ENCODE measurements at places on chromosomes 11 and 22.

GRCh38 chr11:102620818-102621561 is 4.1 kb downstream of the MMP20 start:
- DNase-seq, result no peak

DNA sequence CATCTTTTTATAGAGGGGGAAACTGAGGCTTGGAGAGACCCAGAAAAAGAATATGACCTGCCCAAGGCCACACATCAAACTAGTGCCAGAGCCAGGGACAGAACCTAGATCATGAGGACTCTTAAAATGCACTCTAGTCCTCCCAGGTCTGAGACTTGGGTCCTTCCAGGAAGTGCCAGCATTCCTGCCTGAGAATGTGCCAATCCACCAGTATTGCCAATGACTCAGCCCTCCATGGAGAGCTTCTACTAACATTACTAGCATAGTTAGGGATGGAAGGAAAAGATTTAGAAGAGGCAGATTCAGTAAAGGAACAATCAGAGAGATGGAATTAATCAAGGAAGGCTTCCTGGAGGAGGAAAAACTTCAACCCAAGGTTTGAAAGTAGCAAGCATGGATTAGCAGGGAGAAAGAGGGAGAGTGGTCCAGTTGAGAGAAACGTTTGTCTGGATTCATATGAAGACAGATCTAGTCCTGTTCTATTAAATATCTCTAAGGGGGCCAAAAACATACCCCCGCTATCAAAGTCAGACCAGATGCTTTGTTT is 20.1 kb upstream of the SMIM35 start:
- no peak for DNase-seq

DNA sequence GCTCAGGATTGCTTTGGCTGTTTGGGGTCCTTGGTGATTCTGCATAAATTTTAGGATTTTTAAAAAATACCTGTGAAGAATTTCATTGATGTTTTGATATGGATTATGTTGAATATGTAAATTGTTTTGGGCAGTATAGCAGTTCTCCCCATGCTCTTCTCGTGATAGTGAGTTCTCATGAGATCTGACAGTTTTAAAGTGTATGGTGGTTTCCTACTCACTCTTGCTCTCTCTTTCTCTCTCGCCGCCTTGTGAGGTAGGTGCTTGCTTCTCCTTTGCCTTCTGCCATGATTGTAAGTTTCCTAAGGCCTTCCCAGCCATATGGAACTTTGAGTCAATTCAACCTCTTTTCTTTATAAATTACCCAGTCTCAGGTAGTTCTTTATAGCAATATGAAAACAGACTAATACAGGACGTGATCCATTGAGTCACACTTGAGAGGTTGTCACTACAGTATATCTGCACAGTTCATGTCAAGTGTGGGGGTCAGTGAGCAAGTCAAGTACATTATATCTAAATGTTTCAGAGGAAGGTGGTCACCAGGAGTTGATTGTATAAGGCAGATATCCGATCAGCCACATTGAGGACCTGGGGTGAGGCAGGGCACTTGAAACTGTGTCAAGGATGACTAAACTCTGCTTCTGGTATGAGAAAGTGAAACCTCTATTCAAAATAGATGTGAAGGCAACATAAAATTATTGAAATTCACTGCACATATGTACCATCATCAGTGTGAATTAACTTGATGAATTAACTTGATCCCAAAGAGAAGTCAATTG is 70.7 kb upstream of the CCDC179 start:
- DNase-seq, result no peak

DNA sequence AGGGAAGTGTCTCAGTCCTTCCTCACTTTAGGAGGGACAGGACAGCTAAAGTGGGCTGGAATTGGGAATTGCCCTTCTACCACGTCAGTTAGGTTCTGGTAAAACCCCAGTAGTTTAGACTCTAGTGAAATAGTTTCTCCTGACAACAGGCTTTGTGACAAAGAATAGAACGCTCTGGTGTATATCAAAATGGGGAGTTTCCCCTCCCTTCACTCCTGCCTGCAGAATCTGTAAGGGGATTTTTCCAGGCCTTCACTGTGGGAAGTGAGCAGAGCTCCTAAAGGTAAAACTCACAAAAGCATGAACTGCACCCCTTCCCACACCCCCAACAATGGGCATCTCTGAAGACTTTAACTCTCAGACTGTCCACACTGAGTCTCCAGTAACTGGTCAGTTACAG is 460.9 kb upstream of the LRRC4C start:
- no peak for DNase-seq

DNA sequence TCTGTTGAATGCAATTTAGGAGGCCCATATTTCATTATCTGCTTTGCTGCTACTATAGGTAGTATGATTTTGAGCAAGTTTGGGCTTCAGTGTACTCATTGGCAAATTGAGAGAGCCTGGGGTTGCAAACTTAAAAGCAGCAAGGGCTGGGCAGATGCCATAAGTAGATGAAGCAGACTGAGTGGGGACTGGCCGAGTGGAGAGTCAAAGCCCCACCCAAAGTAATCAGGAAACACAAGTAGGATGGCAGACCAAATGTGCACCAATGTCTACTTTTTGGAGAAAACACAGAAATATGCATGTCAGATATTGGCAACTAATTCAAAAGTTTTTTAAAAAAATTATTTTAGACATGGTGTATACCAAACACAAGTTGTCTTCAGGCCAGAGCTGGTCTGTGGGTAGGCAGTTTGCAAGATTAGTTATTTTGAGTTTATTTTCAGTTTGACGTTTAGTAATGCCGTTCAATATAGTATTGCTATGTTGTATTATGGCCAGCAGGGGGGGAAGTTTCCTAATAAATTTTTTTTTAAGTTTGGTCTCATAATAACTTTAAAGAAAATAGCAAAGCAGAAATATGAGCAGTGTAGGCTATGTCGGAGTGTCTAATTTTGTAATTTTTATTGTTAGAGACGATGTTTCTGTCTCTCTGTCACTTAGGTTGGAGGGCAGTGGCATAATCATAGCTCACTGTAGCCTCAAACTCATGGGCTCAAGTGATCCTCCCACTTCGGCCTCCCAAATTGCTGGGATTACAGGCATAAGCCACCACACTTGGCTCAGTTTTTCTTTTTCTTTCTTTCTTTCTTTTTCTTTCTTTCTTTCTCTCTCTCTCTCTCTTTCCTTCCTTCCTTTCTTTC is 105.1 kb downstream of the HIPK3 start:
- DNase-seq, result no peak

DNA sequence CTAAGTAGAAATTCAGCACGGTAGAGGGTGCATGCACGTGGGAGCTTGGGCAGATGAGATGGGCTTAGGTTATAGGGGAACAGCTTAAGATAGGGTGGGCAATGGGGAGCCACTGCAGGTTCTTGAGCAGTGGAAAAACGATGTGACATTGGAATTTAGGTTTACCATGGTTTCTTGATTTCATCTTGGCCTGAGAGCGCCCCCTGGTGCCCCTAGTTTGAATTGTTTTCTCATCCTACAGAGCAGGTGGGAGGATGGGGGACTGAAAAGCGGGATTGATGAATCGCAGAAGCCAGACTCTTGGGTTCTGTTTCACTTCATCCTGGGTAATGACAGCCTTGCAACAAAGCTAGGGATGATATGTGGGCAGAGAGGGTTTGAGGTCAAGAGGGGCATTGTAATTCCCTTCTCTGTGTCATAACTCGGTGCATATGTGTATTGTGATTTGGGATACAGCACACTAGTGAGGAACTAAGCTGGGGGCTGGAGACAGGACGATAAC is 6.7 kb upstream of the MCAM start:
- peak; percentile 69 for DNase-seq

- DNase-seq, result no peak
Observed at GRCh38 chr11:12377106-12377823, at the start of gene PARVA. PARVA (plus strand) TSS chr11:12377571; CDS start chr11:12377648, 77 bp downstream.

- DNase-seq, result no peak
Observed at GRCh38 chr11:125233116-125233515, 68.6 kb downstream of the PKNOX2 start.

DNA sequence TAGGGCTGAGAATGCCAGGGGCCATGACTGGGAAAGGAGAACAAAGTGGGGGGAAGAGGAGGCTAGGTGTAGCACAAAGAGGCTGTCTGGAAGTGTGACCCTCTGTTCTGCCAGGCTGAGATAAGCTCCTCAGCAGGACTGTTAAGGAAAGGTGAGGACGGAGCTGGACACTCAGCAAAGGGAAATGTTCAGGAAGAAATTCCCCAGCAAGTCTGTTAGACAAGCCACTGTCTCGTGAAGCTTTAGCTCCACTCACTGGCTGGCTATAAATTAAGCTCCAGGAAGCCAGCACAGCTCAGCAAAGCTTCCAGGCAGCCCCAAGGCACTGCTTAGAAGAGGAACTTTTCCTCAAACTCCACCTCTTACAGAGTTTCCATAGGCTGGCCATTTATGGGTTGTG is 181.2 kb upstream of the API5 start:
- no peak for DNase-seq

GRCh38 chr11:64518928-64519327 is 72.1 kb upstream of the SLC22A12 start:
- no peak for DNase-seq

- DNase-seq, result no peak
Observed at GRCh38 chr22:24938741-24939341, 7.7 kb downstream of the LHFPL7 start.

DNA sequence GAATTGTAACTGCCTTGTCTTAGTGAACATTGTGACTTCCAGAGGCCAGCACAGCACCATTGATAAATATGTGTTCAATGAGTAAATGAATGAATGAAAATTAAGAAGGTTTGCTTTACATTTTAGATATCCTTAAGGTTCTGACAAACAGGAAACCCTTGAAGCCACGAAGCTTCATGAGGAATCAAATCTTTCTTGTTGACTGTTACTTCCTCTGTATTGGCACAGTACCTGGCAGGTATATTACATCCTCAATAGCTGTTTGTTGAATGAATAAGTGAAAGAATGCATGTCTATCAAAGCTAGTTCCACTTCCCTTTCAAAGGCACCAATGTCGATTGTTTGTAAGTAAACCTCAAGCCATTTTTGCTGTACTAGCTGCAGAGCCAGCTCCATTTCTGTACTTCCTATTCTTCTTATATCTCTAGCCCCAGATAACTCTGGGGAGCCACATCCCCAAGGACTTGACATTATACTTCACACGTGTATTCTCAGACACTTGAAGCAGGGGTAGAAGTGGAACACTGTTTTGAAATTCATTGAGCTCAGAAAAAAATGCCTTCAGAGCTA is 140.3 kb upstream of the RAG2 start:
- DNase-seq, result no peak

DNA sequence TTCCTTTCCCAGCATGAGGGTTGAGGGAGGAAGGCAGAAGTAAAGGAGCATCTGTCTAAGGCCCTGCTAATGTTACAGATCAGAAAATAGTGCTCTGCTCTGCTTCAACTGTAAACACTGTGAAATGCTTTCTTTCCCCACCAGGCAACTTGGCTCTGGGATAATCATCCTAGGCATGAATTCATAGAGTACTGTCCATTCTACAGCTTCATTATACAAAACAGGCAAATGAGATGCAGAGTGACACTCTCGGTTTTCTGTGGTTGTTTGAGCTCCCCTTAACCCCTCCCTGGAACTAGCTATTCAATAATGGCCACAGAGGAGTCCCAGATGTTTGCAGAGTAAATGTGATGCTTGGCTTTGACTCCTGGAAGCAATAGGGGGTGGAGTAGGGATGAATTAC is 184.3 kb upstream of the CTSC start:
- no peak for DNase-seq

DNA sequence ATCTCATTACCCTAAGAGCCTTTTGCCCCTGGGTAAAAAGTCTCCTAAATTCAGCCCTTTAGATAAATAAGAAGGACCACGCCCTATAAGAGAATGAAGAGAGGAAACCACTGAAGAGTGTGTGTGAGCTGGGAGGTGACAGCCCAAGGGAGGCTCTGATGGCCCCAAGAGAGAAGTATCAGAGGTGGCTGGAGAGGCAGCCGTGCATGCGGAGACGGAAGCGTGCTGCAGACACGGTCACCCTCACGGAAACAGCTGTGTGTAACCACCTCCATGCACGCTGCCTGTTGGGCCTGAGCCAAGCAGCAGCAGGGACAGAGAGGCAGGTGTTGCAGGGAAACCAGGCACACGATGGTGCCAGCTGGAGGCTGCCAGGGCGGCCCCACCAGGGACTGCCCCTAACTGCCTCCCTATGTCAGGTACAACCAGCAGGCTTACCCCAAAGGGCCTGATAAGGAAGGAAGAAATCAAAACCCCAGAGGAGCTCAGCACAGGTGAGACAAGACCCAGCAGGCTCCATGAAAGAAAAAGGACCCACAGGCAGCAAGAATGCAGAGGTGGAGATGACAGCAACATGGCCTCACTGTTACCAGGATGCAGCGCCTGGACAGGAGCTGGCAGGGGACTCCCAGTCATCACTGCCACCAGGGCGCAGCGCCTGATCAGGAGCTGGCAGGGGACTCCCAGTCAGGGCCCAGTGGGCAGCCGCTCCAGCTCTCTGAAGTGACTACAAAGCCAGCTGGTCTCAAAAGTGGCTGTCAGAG is 7.8 kb downstream of the LARGE2 start:
- DNase-seq, result no peak

DNA sequence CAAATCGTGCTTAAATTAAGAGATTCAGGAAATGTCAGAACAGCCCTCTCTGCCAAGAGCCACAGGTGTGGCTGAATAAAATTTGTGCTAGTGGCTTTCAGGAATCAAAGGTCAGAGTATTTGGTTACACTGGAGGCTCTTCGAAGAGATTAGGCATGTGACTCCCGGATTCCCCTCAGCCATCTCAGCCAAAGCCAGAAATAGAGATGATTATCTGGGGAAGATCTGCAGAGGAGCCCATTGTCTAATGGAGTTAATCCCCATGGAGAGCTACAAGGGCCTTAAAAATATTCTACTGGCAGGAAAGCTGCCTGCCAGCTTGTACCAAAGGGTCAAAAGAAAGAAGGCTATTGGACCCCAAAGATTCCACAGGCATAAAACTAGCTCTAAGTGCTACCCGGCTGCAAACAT is 1259.5 kb downstream of the TBC1D22A start:
- DNase-seq, result no peak

DNA sequence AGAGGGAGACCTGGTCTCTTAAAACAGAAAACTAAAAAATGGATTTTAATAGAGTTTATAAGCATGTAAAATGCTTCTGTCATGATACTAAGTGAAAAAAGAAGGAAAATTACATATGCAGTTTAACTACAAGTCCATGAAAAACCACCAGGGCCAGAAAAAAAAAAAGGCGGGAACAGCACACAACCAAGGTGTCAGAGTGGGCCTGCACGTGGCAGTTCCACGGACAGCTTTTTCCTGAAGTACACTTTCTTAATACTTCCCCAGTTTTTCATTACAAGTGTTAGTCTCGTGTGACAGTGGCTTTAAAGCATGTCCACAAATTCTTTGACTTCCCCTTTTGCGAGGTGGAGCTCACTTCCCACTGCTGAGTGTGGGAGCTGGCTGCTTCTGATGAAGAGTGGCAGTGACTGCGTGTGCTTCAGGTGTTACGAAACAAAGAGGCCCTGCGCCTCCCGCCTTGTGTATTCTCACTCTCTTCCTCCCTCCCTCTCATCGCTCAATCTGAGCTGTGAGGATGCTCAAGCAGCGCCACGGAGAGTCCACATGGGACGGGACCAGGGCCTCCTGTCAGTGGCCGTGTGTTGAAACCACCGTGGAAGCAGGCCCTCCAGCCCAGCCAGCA is 16.4 kb downstream of the PPM1F start:
- no peak for DNase-seq

GRCh38 chr22:24758164-24758799 is 16.2 kb downstream of the PIWIL3 start:
- DNase-seq, result peak; percentile 14

- no peak for DNase-seq
Observed at GRCh38 chr22:47195484-47196165, 433.2 kb downstream of the TBC1D22A start.

- DNase-seq, result no peak
Observed at GRCh38 chr11:36234825-36235224, 54.4 kb downstream of the COMMD9 start.

Data from stimulated activated CD8-positive, alpha-beta memory T cell treated with anti-CD3 and anti-CD28 coated beads, Interleukin-4, amount 100 ng/mL, for 1 hour (primary cell).